Natural killer cell (primary cell): ENCODE measurements at places on chromosomes 3 and 15.
A peak's percentile ranks its signal among the peaks of the same experiment; 100 is the strongest.

DNA sequence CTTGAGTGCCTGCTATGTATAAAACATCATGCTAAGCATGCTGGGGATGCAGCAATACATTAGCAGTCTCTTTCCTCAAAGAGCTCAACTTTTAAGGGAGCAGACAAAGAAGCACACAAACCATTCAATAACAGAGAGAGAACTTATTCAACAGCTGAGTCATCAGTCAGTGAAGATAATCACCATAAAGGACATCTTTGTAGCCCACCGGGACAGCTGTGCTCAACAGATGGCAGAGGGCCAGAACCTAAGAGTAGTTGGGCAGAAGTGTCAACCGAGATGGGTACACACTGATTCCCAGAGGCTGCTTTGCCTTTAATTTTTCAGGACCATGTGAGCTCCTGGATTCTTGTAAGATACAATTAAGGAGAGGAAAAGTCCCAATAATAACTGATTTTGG lies 4.2 kb upstream of the RAB8B start:
- DNase-seq, result no peak

DNA sequence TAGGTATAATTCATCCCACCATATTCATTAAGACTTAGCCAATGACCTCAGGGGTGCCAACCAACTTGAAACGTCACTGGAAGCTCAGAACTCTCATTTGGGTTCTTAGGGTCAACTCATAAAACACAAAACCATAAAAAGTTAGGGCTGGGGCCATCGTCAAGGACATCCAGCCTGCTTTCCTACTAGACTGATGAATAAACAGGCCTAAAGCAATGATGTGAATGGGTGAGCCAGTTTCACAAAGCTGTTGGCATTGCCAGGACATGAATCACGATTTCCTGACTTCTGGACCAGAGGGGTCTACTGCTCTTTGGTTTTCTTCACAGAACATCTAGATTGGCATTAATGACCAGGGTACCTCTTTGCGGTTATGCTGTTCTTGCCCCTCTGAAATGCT lies 64.7 kb downstream of the EOMES start:
- no peak for DNase-seq

GRCh38 chr15:52566889-52567288 lies 1.9 kb downstream of the ARPP19 start:
- DNase-seq, result no peak

DNA sequence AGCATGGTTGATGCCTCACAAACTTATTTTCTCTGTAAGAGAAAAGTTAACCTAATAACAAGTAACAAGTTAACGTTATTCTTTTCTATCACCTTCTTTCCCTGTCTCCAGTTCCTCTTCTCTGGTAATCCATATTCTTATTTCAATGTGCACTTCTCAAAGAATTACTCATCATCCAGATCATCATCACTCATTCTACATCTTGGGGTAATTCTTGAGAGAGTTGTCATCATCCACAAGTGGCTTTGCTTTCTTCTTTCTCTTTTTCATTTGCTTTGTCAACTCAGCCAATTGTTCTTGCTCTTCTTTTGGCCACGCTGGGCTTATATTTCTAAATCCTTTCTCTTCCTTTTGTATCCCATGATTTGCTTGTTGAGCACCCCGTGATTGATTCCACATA lies 20.8 kb upstream of the RNF111 start:
- DNase-seq, result no peak

DNA sequence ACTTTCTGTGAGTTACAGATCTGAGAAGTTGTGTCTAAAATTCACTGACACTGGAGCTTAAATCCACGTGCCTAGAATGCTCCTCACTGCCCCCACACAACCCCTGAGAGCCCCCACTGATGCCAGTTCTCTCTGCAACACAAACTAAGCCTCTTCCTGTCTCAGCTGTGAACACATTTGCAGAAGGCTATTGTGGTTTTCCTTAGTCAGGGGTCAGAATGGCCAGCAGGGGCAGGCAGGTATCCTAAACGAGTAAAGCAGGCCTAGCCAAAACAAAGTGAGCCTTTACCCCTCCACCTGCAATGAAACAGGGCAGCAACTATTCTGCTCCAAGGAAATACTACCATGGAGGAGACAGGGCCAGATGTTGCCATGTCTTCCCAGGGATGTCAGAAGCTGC lies 78.6 kb downstream of the FHIT start:
- DNase-seq, result no peak

DNA sequence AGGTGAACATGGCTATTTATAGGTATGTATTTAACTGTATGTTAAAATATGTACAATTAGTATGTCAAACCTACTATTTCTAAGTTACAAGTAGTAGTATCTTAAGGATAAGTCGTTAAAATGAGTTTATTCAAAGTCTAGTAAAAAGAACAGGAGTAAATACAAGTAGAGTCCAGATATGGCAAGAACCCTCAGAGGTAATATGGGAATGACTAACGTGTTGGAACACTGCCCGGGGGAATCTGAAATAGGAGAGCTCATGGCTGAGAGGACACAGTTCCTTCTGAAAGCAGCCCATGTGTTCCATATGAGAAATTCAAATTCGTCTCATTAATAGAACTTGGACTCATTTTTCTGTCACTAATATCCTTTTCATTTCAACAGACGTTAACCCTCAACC lies 158.8 kb downstream of the CLSTN2 start:
- DNase-seq, result no peak

- no peak for DNase-seq
These were observed 53.7 kb downstream of the DNAJB8 start for GRCh38 chr3:128413003-128413370.

- no peak for DNase-seq
These were observed 44.0 kb downstream of the CD200 start for GRCh38 chr3:112376992-112377391.

- no peak for DNase-seq
These were observed 15.2 kb downstream of the SLC12A1 start for GRCh38 chr15:48221261-48221660.

DNA sequence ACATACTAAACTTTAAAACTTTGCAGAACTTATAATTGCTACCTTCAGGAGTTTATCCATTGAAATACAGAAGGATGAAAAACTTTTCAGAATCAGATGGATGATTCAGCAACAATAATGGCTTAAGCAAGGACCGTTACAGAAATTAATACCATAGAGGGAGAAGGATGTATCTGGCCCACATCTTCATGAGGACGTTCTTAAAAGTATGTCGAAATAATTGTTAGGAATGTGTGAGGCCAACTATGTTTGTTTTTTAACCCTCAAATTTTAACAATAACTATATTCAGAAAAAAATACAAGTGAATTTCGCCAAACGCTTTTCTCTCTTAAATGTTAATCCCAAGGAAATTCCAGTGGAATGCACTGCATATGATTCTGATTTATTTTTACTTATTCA lies 105.2 kb upstream of the EPHA3 start:
- no peak for DNase-seq

DNA sequence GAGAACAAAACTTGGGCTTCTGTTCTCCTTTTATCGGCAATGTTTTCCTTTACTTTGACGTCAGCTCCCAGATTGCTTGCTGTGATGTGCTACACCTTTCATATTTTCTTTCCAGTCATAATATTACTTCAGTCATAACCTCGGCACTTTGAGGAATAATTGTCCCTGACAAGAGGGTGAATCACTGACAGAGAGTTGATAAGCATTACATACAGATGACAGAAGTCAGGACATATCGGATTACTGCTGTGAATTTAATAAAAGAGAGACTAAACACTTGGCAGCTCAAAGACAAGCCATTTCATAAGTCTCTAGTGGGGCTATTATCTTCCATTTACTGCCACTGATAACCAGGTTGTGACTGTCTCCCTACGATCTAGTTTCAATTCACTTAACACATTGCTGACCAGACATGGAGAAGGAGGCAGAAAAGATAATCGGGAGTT lies 362.1 kb upstream of the ARRDC4 start:
- no peak for DNase-seq

DNA sequence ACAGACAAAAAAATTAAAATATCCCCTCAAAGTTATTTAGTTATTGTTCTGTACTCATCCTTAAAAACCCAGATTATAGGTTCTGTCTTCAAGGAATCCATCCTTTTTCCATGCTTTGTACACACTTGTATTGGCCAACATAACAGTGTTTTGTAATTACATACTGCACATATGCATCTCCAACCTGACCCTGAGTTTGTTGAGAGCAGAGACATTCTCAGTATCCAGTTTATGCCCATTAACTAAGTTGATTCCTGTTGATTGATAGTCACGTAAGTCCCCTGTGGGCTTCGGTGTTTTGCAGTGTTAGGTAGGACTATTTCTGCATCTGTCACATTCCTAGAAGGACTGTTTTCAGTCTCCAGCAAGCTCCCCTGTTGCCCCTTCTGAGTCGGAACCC lies 33.6 kb downstream of the MOBP start:
- no peak for DNase-seq

- DNase-seq, result no peak
These were observed 62.3 kb downstream of the ADAMTS17 start for GRCh38 chr15:100279446-100279845.

DNA sequence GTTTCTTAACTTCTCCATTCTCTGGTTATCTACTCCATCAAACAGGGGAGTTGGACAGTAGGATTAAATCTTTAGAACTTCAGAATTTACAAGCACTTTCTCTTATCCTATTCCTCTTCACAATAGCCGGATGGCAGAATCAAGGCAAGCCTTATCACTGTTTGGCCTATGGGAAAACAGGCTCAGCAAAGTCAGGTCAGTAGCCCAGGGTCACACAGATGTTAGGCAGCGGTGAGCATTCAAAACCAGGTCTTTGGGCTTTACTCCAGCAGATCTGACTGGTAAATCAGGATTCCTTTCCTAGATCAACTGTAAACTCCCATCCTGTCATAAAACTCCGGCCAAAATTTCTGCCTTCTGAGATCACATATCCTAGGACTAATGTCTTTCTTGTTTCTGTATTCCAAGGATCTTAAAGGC lies 258.4 kb downstream of the OPA1 start:
- DNase-seq, result no peak

GRCh38 chr3:87997298-87997697 lies 61.5 kb downstream of the CGGBP1 start:
- DNase-seq, result peak; percentile 42

DNA sequence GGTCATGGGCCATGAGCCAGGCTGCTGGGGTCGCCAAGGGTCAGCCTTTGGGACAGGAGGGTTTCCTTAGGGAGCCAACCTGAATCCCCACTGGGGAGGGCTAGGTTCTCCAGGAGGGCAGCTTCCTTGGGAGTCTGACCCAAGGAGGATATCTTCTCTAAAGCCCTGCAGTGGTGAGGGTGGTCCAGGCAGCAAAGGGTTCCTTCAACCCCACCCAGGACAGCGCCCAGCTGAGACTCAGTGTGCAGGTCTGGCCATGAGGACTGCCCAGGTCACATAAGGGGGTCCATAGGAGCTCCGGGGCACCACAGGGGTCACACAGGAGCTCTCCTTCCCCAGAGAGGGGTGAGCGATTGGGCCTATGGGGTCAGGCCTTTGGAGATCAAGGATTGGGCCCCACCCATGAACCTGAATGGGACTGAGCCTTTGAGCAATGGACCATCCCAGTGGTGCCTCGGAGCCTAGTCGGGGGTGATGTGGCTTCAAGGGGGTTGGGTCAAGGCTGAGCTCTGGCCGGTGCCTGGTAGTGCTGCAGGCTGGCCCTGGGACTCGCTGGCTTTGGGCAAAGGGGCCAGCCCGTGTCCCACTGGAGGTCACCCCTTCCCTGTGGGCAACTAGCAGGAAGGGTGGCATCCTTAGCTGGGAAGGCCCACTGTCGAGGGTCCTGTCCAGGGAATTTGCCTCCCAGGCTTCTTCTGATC lies 216.5 kb downstream of the SNRPN start:
- no peak for DNase-seq

- no peak for DNase-seq
These were observed 345.3 kb downstream of the WDR72 start for GRCh38 chr15:53414167-53414566.

DNA sequence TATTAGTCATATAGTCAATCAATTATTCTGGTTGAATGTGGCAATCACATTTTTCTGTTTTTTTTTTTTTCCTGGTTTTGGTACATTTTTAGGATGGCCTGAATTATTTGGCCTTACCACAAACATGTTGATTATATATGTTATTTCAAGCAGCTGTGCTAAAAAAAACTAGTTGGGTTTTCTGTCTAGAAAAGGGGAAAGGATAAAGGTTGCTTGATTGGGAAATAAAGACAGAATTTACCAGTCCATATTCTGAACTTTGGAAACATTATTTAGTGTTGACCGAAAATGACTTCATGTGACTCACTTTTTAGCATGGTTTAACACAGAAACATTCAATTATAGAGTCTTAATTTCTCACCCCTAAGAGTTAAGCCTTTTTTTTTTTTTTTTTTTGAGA lies 8.1 kb downstream of the MORF4L1 start:
- no peak for DNase-seq

- DNase-seq, result no peak
These were observed 4.4 kb downstream of the TERC start for GRCh38 chr3:169760479-169760878.

DNA sequence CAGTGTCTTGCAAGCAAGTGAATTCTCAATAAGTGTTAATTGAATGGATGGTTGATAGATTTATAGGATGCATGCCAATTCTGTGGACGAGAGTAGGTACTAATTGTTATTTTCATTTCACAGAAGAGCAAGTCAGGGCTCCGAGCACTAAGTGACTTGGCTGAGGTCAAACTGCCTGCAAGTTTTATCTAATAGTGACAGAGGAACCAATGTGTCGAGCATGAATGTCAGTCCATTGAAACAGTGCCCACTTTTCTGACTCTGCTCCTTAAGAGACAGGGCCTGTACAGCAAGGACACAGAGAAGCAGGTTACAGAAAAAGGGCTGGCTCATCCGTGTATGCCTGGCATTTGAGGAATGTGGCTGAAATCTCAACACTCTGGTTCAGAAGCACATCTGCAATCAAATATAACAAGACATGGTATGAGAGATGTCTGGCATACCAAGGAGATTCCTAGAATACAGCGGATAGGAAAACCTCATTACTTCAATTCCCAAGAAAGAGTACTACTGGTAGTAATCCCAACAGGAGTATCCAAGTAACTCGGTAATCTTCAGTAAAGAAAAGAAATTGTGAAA lies 6.0 kb upstream of the B3GNT5 start:
- no peak for DNase-seq

DNA sequence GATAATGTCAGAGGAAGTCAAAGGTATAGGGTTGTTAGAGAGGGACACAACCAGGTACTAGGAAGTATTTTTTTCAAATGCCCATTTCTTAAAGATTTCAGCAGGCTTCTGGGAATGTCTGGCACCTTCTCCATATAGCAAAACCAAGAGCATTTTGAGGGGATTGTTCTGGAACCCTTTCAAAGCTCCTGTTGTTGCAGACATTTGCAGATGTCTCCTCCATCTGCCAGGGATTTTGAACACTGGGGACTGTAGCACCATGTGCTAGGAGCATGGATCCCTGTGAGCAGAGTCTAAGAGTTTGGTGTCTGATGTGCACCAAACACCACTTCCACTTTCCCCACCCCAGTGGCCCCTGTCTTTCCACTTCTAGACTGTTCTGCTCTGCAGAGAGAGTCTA lies 206.0 kb upstream of the KBTBD8 start:
- DNase-seq, result no peak

DNA sequence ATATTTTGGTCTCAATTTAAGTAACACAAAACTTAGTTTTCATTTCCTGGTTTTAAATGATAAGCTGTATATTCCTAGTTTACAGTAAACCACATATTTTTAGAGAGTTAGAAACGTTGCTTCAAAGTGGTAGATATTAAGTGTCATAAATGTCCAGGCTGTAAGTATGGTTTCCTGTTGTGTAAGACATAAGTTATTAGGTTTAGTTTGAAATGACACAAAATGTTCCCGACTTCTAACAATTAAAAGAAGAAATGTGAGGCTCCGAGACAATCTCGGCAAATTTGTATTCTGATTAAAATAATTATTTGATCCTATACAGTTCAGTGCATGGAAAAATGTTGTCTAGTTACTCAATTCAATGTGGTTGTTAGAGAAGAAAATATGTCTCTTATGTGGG lies 387.3 kb downstream of the EPHA3 start:
- DNase-seq, result no peak
